Activated naive CD8-positive, alpha-beta T cell treated with anti-CD3 and anti-CD28 coated beads for 36 hours (primary cell): ENCODE measurements at places on chromosomes 11 and 22. TPM values are rescaled to one million over a fixed set of nuclear protein-coding genes. Genes with fewer than 3 reads are reported as not detected.

DNA sequence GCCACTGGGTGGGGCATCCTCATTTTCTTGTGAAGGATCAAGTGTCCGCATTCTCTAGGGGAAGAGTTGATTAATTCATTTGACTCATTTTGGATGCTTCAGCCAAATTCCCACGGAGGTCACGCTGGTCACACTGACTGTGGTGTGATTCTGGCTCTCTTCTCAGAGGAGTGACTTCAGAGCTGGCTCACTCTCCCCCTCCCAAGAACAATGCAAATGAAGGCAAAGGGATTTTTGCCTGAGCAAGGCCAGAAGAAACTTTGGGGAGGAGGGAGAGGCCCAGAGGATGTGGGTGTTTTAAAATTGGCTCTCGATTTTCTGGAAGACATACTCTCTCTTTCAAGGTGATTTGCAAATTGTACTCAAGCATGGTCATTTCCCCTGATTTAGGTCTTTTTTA is 51.1 kb upstream of the LMO2 start:
- peaks cover 2% of the 10 kb centered on the region for H3K27me3 ChIP-seq
- no peak overlapping the region for H3K4me3 ChIP-seq

Gene HORMAD2
- total RNA-seq, result not detected

Gene HPX
- not detected for total RNA-seq

DNA sequence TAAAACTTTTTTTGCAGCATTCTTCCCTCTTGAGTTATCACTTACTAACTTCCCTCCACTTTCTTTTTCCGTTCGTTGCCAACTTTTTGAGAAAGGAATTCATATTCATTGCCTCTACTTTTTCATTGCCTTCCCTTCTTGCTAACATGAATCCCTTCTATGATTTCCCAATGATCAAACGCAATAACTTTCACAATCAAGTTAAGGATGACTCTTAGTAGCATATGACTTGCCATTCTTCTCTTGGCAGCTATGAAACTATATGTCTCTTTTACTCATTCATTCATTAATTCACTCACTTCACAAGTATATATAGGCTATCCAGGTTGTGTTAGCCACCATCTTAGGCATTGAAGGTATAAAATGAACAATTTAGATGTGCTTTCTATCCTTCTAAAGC is 16.6 kb upstream of the ARHGAP20 start:
- peaks cover 61% of the 10 kb centered on the region for H3K27me3 ChIP-seq
- H3K36me3 ChIP-seq, result peaks cover 2% of the 10 kb centered on the region
- no peak for DNase-seq
- H3K27ac ChIP-seq, result no peak overlapping the region
- no peak overlapping the region for H3K4me3 ChIP-seq

DNA sequence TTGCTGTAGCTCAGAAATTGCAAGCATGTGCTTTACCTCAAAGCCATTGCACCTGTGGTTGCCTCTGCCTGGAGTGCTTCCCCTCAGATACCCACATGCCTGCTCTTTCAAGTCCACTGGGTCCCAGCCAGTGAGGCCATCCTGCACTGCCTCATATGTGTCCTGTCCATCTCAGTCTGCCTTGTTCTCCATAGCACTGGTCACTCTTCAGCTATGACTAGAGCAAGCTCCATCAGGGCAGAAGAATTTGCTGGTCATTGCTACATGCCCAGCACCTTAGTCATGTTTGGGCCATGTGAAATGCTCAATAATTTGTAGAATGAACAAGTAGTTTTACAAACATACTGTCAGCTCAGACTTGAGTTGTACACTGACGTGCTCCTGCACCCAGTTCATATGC is 64.4 kb upstream of the HORMAD2 start:
- H3K36me3 ChIP-seq, result peaks cover 10% of the 10 kb centered on the region
- no peaks in the 10 kb centered on the region for H3K4me1 ChIP-seq
- H3K4me3 ChIP-seq, result no peak overlapping the region
- DNase-seq, result no peak

DNA sequence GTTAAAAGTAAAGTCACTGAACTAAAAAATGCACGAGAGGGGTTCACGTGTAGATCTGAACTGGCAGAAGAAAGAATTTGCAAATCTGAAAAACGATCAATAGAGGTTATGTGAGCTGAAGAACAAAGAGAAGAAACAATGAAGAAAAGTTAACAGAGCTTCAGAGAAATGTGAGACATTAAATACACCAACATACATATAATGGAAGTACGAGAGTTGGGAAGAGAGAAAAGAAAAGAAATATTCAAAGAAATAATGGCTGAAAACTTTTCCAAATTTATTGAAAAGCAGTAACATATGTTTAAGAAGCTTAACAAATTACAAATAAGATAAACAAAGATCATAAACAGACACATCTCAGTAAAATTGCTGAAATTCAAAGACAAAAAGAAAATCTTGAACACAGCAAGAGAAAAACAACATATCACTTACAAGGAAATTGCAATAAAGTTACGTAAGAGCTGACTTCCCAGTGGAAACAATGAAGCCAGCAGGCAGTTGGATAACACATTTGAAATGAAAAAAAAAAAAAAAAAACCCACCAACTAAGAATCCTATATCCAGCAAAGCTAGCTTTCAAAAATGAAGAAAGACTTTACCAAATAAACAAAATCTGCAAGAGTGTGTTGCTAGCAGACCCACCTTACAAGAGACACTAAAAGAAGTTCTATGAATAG is 56.8 kb downstream of the EMSY start:
- H3K27ac ChIP-seq, result no peak overlapping the region
- no peaks in the 10 kb centered on the region for H3K27me3 ChIP-seq
- no peaks in the 10 kb centered on the region for H3K4me1 ChIP-seq
- no peak for DNase-seq
- peaks cover 29% of the 10 kb centered on the region for H3K36me3 ChIP-seq

DNA sequence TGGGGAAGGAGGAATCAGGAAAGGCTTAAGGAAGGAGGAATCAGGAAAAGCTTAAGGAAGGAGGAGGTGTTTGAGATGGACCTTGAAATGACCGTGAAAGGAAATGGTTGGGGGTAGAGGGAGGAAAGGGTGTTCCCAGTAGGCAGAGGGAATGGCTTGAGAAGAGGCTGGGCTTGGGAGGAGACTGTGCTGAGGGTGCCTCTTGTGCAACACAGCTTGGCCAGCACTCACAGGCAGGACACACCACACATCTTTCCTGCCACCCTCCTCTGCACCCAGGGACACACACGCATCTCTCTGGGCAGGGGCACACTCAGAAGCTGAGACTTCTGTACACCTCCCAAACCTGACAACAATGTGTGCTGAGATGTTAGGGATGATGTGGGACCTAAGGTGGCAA is 151.4 kb downstream of the FBXO7 start:
- DNase-seq, result no peak
- H3K27ac ChIP-seq, result no peak overlapping the region
- H3K4me1 ChIP-seq, result peaks cover 3% of the 10 kb centered on the region
- H3K4me3 ChIP-seq, result no peak overlapping the region

DNA sequence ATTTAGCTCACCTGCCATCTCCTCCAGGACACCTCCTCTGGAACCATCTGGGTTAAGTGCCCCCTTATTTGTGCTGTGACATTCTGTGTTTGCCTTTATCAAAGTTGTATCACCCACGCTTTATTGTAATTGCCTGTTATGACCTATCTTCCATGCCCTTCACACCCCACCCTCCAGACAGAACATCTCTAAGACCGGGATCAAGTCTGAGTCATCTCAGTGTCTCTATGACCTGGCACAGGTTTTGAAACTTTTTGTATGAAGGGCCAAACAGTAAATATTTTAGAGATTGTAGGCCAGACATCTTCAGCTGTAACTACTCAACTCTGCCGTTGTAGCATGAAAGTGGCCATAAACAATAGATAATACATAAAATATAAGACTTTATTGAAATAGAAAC is 161.8 kb downstream of the SPON1 start:
- H3K4me3 ChIP-seq, result no peak overlapping the region
- no peak for DNase-seq
- H3K36me3 ChIP-seq, result peaks cover 11% of the 10 kb centered on the region
- H3K27me3 ChIP-seq, result no peaks in the 10 kb centered on the region
- peaks cover 5% of the 10 kb centered on the region for H3K4me1 ChIP-seq

Gene BRSK2
- total RNA-seq, result 0.46 TPM

- H3K27ac ChIP-seq, result no peak overlapping the region
- H3K4me1 ChIP-seq, result no peaks in the 10 kb centered on the region
- no peaks in the 10 kb centered on the region for H3K36me3 ChIP-seq
- no peak for DNase-seq
- no peak overlapping the region for H3K4me3 ChIP-seq
- H3K27me3 ChIP-seq, result no peaks in the 10 kb centered on the region
These were observed 81.6 kb upstream of the CCDC90B start for GRCh38 chr11:83367745-83368144.

Gene KCNJ1
- total RNA-seq, result not detected

Gene MS4A15
- not detected for total RNA-seq

DNA sequence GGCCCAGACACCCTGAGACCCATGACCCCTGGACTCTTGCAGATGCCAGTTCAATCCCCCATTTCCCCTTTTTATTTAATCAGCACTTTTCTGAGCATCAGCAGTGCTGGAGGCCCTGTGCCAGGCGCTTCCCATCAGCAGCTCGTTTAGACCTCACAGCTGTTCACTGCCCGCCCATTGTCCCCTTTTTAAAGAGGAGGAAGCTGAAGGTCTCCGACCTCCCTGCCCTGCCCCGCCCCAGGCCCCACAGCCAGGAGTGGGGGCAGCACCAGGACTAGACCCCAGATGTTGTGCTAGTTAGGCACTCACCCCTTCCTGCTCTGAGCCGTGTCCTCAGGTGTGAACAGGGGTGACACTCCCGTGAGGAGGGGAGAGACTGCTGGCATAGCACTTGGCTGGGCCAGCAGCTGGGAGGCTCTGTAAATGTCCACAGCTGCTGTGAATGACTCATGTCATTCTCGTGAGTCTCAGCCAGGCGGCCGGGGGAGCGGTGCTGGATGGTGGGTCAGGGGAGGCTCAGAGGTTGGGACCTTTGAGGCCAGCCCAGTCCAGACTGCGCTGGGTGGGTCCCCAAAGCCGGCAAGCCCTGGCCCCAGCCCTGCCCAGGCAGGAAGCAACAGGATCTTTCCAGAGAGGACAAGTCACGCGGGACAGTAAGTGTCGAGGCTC is 19.9 kb downstream of the EMID1 start:
- H3K27ac ChIP-seq, result no peak overlapping the region
- DNase-seq, result no peak
- no peaks in the 10 kb centered on the region for H3K27me3 ChIP-seq
- no peak overlapping the region for H3K4me3 ChIP-seq
- no peaks in the 10 kb centered on the region for H3K36me3 ChIP-seq

GRCh38 chr11:47183031-47183856 is 3.0 kb downstream of the PACSIN3 start:
- no peak for DNase-seq
- H3K4me3 ChIP-seq, result no peak overlapping the region
- peaks cover 36% of the 10 kb centered on the region for H3K27me3 ChIP-seq
- peaks cover 14% of the 10 kb centered on the region for H3K4me1 ChIP-seq
- no peaks in the 10 kb centered on the region for H3K36me3 ChIP-seq
- H3K27ac ChIP-seq, result no peak overlapping the region
